Activated CD4-positive, alpha-beta T cell treated with anti-CD3 and anti-CD28 coated beads for 24 hours (primary cell): ENCODE measurements at places on chromosomes 5 and 9.

- DNase-seq = no peak
Observed at GRCh38 chr5:55286411-55286933, 21.0 kb downstream of the DHX29 start.

GRCh38 chr5:164649266-164649665 lies 1143.8 kb downstream of the MAT2B start:
- no peak for DNase-seq

- DNase-seq = no peak
Observed at GRCh38 chr9:114720086-114720676, 38.2 kb upstream of the TEX48 start.

- no peak for DNase-seq
Observed at GRCh38 chr9:100281676-100282387, 70.9 kb downstream of the TEX10 start.
